Activated naive CD4-positive, alpha-beta T cell treated with anti-CD3 and anti-CD28 coated beads for 36 hours (primary cell): ENCODE measurements at places on chromosomes 1 and 21. TPM values are rescaled to one million over a fixed set of nuclear protein-coding genes. Genes with fewer than 3 reads are reported as not detected.

DNA sequence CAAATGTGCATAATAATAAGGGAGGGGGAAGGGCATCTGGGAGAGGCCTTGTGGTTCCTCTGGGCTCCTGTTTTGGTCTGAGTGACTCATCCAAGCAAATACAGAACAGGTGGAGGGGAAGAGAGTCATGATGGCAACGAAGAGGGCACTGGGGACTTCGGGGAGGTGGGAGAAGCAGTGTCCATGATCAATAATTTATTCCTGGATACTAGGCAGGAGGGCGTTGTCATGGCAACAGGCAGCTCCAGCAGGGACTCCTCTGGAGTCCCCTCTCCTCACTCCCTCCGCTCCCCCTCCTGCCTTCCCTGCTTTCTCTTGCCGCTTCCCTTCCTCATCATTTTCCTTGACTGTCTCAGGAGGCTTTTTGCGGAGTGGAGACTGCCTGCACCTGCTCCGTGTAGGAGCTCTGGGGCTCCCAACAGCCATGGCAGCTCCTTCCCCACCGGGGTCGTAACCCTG lies 12.3 kb upstream of the NFASC start:
- H3K27me3 ChIP-seq, result peaks cover 7% of the 10 kb centered on the region
- no peaks in the 10 kb centered on the region for H3K4me1 ChIP-seq
- H3K4me3 ChIP-seq, result no peak overlapping the region

GRCh38 chr1:225919906-225920305 lies 4.1 kb downstream of the PYCR2 start:
- peaks cover 47% of the 10 kb centered on the region for H3K4me1 ChIP-seq
- peaks cover 40% of the 10 kb centered on the region for H3K36me3 ChIP-seq
- no peaks in the 10 kb centered on the region for H3K27me3 ChIP-seq
- peak overlapping the region; percentile 84 for H3K27ac ChIP-seq
- DNase-seq, result peak; percentile 74
- H3K4me3 ChIP-seq, result no peak overlapping the region

DNA sequence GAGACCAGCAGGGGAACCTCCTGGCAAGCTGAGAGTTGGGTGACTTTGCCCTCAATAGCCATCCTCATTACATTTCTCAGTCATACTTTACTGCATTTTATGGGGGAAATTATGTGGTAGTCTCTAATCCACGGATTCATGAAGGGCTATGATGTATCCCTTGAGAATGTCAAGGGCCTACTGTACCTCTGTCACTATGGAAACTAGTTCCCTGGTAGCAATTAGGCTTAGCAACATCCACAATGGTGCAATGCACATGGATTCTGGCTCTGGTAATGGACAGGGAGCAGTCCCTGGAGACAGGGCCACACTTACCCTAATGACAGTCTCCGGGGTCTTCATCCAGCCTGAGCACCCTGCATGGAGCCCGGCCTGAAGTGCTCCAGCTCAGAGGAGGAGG lies 26.5 kb downstream of the LRRN2 start:
- DNase-seq, result no peak
- peaks cover 4% of the 10 kb centered on the region for H3K27me3 ChIP-seq
- H3K27ac ChIP-seq, result no peak overlapping the region
- no peak overlapping the region for H3K4me3 ChIP-seq
- H3K36me3 ChIP-seq, result no peaks in the 10 kb centered on the region
- no peaks in the 10 kb centered on the region for H3K4me1 ChIP-seq

DNA sequence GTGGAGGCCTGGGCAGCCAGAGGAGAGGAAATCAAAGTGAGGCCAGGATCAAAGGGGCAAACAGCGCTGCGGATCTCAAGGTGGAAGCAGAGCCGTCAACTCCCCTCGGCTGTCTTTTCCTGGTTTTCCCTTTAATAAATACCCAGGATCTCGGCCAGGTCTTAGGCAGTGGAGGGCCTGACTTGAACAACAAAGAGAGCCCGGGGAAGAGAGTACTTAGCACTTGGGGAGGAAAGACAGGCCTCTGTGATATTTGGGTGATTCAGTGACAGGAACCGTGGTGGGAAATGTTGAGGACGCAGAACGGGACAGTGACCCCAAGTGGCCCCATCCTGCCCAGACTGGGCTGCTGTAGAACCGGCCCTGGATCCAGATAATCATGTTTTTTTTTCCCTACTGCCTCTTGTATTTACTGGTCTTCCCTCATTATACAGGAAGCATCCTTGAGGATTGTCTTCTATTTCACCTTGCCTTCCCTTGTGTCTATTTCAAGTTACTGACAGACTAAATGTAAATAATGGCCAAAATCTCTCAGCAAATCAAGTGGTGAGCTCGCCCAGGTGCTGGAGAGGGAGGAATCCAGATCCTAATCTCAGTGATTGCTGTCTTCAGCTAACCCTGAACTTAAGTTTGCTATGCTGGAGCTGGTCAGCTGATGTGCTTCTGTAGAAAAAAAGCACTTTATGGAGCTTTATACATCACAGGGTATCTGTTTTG lies 2.8 kb upstream of the MIXL1 start:
- H3K27ac ChIP-seq, result no peak overlapping the region
- no peak for DNase-seq
- no peak overlapping the region for H3K4me3 ChIP-seq
- no peaks in the 10 kb centered on the region for H3K36me3 ChIP-seq
- peaks cover 15% of the 10 kb centered on the region for H3K27me3 ChIP-seq

DNA sequence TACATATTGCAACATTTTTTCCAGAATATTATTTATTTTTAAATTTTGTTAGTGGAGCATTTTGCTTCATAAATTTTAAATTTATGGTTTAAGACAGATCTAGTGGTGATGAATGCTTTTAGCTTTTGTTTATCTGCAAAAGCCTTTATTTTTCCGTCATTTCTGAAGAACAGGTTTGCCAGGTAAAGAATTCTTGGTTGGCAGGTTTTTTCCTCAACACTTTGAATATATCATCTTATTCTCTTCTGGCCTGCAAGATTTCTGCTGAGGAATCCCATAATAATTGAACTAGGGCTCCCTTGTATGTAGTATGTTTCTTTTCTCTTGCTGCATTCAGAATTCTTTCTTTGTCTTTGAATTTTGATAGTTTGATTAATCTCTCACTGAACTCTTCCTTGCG lies 50.8 kb upstream of the SAMD13 start:
- no peak overlapping the region for H3K4me3 ChIP-seq
- H3K27ac ChIP-seq, result no peak overlapping the region
- H3K36me3 ChIP-seq, result peaks cover 1% of the 10 kb centered on the region

- H3K36me3 ChIP-seq, result peaks cover 31% of the 10 kb centered on the region
- no peak for DNase-seq
- H3K27ac ChIP-seq, result peak overlapping the region; percentile 37
- no peaks in the 10 kb centered on the region for H3K27me3 ChIP-seq
Observed at GRCh38 chr1:171595324-171595723, 26.7 kb upstream of the MYOCOS start.

GRCh38 chr1:232381394-232382100 lies 248.4 kb downstream of the SIPA1L2 start:
- no peaks in the 10 kb centered on the region for H3K36me3 ChIP-seq
- no peak for DNase-seq
- no peak overlapping the region for H3K4me3 ChIP-seq
- H3K4me1 ChIP-seq, result no peaks in the 10 kb centered on the region
- no peak overlapping the region for H3K27ac ChIP-seq
- H3K27me3 ChIP-seq, result no peaks in the 10 kb centered on the region

GRCh38 chr1:236228411-236228810 lies 53.3 kb downstream of the ERO1B start:
- H3K27me3 ChIP-seq, result no peaks in the 10 kb centered on the region
- no peak for DNase-seq
- no peak overlapping the region for H3K4me3 ChIP-seq
- peaks cover 2% of the 10 kb centered on the region for H3K36me3 ChIP-seq
- H3K27ac ChIP-seq, result no peak overlapping the region

- H3K27ac ChIP-seq, result no peak overlapping the region
- DNase-seq, result peak; percentile 55
- H3K36me3 ChIP-seq, result peaks cover 31% of the 10 kb centered on the region
- H3K4me1 ChIP-seq, result peaks cover 64% of the 10 kb centered on the region
- peak overlapping the region; percentile 46 for H3K4me3 ChIP-seq
- H3K27me3 ChIP-seq, result no peaks in the 10 kb centered on the region
Observed at GRCh38 chr1:24932284-24932683, 2.2 kb upstream of the RUNX3 start.

- H3K27me3 ChIP-seq, result no peaks in the 10 kb centered on the region
- no peak for DNase-seq
Observed at GRCh38 chr1:234917495-234918180, 211.0 kb downstream of the TOMM20 start.

CAMK1G gene
- total RNA-seq, result 2.8 TPM

HPDL gene
- 10.7 TPM for total RNA-seq

BTBD8 gene
- 2.7 TPM for total RNA-seq

FLG2 gene
- total RNA-seq, result not detected

MYOM3 gene
- total RNA-seq, result not detected
